ENCODE measurements at places on chromosomes 12 and 14. TPM values are rescaled to one million over a fixed set of nuclear protein-coding genes. Genes with fewer than 3 reads are reported as not detected.

Gene KRT74
- 0.79 TPM for total RNA-seq

- H3K36me3 ChIP-seq: peaks cover 2% of the 10 kb centered on the region
- H3K27me3 ChIP-seq: no peaks in the 10 kb centered on the region
- no peak overlapping the region for H3K27ac ChIP-seq
- no peak for DNase-seq
- H3K4me3 ChIP-seq: no peak overlapping the region
Measured at GRCh38 chr12:67315661-67316060, 46.5 kb downstream of the CAND1 start.

GRCh38 chr14:52494444-52494843 lies 57.9 kb downstream of the TXNDC16 start:
- no peak for DNase-seq
- no peak overlapping the region for H3K27ac ChIP-seq
- no peaks in the 10 kb centered on the region for H3K27me3 ChIP-seq
- H3K4me3 ChIP-seq: no peak overlapping the region

GRCh38 chr12:89936631-89937030 lies 228.0 kb upstream of the ATP2B1 start:
- no peaks in the 10 kb centered on the region for H3K4me1 ChIP-seq
- H3K27ac ChIP-seq: no peak overlapping the region
- H3K4me3 ChIP-seq: no peak overlapping the region

Measured in T-cell (primary cell).